ENCODE measurements at places on chromosomes 7 and 10.

- no peak for DNase-seq
Measured at GRCh38 chr7:66206119-66206933, 1.2 kb downstream of the TPST1 start.

DNA sequence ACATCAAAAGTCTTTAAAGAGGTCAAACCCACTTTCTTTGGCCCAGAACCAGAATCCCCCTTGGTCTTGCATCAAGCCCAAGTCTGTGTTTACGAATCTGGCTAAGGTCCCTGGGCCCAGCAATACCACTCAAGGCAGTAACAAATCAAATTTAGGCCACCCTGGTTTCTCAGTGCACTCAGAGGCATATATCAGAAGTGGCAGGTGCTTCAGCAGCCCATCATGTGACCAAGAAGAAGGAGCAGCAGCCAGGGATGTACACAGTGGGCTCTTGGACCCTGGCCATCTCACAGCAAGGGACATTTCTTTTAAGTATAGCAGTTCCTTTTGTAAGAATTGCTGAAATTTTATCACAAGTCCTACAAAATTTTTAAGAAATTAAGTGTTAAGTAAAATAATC lies 7.3 kb upstream of the SLC25A13 start:
- no peak for DNase-seq

- DNase-seq, result no peak
Measured at GRCh38 chr7:41629711-41630111, 73.2 kb downstream of the INHBA start.

- no peak for DNase-seq
Measured at GRCh38 chr7:81629702-81630101, 140.1 kb downstream of the HGF start.

DNA sequence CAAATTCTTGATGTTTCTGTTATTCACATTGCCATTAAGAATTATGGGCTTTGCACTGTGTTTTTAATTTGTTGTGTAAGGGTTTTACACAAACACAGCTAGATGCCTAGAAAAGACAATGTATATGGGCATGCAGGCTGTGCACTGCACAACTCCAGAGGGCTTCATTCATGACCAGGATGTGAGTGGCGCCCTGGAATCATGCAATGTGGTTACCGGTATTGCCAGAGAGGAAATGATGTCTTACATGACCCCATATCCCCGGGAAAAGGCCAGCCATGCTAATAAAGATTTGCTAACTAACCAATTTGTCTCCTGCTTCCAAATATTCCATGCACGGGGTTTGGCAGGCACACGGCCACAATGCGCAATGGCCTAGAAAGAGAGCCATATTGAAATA lies 16.9 kb downstream of the KCNMA1 start:
- no peak for DNase-seq

DNA sequence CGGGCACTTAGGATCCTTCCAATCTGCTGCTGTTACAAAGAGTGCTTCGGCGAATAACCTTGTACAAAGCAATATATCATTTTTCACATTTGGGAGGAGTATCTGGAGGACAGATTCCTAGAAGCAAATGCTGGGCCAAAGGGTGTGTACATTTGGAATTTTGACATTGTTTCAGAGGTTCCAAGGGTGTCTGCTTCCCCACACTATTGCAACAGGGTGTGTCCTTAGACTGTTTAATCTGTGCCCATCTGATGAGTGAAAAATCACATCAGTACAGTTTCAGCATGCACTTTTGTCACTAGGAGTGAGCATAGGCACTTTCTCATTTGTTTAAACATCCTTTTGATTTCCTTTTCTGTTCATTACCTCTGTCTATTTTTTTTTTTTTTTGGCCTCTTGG lies 8.6 kb upstream of the ELFN1 start:
- no peak for DNase-seq

DNA sequence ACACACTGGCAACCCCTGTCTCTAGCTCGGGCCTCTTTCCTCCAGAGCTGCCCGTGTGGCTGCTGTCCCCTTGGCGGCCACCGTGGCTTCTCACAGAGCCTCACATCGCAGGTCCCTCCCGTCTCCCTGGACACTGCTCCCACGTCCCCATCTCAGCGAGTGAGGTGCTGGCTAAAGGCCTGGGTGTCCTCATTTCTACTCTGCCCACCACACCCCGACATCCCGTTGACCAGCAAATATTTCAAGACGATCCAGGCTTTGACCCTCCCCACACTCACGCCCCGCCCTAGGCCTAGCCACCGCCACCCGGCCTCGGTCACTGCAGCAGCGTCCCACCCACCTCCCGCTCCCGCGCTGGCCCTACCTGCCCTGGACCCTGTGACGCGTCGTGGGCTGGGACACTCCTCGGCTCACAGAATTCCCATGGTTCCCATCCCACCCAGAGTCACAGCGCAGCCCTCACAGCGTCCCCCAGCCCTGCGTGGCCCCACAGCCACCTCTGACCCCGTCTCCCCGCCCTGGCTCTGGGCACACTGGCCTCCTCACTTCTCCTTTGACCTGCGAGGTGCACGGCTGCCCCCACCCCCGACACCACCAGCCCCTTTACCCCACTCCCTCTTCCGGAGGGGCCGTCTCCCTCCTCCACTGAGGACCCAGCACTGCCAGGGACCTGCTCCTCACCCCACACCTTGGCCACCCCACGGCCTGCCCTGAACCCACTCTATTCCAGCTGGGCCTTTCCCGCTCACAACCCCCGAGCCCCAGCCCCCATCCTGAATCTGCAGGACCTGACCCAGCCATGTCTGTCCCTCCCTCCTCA lies 6.9 kb downstream of the ADAP1 start:
- DNase-seq, result no peak

DNA sequence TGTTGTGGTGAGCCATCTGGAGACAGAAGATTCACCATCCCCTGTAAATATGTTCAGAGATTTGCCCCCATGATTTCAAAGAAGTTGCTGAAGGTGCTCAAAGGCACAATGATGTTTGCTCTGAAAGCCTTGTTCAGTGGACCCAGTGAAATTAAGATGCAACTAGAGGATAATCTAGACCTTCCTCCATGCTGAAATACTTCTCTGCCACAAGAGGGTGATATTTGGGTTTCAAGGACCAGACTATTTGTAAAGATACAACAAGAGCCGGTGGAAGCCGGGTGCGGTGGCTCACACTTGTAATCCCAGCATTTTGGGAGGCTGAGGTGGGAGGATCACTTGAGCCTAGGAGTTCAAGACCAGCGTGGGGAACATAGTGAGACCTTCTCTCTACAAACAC lies 13.5 kb upstream of the MSRB2 start:
- no peak for DNase-seq
